ENCODE measurements at places on chromosomes 12 and 14.

DNA sequence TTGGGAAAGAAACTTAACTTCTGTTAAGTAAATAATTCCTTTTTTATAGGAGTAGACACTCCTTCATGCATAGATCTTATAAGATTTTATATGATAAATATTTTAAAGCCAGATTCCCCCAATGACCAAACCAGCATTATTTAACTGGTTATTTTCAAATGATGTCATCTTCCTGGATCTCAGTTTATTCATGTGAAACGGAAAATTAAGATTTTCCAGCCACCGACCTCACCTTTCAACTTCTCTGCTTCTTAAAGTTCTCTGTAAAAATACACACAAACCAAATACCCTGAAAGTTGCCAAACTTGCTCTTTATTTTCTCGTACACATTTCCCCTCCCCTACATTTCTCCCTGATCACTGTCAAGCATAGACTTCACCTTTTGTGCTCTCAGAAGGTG is 364.2 kb downstream of the GALC start:
- no peak for DNase-seq

- peak; percentile 11 for DNase-seq
These were observed 196.1 kb downstream of the ALG10 start for GRCh38 chr12:34218193-34219045.

DNA sequence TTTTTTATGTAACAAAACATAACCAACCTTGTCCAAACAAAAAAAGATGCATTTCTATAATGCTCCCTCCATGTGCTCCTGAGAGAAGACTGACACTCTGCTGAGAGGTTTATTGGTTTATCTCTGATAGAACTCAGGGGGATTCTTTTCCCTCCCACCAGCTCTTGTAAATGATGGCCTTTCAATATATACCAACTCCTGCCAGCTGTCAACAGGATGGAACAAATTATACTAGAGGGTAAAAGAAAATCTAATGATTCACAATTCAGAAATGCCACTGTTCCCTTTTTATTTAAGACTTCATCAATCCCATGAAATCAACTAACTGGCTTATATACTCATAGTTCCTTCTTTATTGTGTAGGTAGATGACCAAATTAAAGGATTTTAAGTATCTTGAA is 25.4 kb downstream of the PSMC1 start:
- no peak for DNase-seq

- DNase-seq: no peak
These were observed 94.0 kb upstream of the RMST start for GRCh38 chr12:97368462-97369163.

- DNase-seq: no peak
These were observed 13.1 kb downstream of the DACT1 start for GRCh38 chr14:58650857-58651256.

GRCh38 chr12:53513712-53514410 is 6.6 kb upstream of the NPFF start:
- no peak for DNase-seq

- no peak for DNase-seq
These were observed 26.7 kb downstream of the MED21 start for GRCh38 chr12:27048822-27049752.

- DNase-seq: no peak
These were observed 64.2 kb downstream of the CLMN start for GRCh38 chr14:95255487-95255886.

- DNase-seq: no peak
These were observed 19.9 kb downstream of the CALM1 start for GRCh38 chr14:90416720-90417119.

DNA sequence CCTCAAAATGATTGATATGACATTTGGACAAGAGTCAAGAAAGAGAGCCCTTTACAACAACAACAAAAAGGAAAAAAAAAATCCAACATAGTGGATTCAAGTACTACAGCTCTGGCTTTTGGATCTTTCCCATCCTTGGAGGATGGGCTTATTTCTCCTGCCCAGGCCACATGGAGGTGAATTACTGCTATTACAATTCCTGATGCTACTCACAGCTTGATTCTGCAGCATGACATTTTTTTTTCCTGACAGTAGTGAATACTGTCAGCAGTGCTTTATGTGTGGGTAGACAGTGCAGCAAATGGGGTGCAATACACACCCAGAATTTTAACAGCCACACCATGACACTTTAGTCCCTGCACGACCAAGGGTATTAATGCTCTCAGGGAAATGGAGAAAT is 42.5 kb upstream of the HSP90B1 start:
- no peak for DNase-seq

DNA sequence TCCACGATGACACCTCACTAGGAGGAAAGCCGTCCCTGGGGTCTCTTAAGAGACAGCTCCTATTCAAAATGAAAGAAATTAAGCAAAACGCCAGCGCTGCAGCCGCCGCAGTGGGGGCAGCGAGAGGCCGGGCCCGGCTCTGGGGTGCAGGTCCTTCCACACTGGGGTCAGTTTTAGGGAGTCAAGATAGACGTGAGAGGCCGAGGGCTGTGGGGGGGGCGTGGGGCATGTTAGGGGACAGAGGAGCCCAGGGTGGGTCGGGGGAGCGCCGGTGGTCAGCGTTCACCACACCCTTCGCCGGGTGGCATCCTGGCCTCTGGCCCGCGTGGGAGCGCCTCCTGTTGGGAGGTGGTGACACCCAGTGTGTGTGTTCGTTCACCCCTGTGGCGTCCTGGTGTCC is 25.7 kb downstream of the KIF26A start:
- DNase-seq: no peak

GRCh38 chr14:70171726-70172125 is 17.0 kb downstream of the SLC8A3 start:
- no peak for DNase-seq

GRCh38 chr12:2494486-2495192 is 300.1 kb upstream of the FKBP4 start:
- DNase-seq: no peak

DNA sequence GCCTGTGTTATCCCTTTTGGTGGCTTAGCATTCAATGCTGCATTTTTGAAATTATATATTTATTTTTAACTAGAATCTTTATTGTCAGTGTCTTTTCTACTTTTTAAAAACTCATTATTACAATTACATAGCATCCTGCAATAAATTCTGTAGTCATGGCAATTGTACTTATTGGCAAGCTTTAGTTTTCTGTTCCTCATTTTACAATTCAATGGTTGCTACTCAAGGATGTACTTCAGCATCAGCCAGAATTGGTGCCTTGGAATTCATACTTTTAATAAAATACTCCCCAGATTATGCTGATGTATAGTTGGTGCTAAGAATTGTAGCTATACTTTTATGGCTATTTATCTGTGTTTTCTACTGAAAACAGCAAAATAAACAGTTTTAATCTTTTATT is 1756.8 kb upstream of the SEL1L start:
- no peak for DNase-seq

- no peak for DNase-seq
These were observed 286.4 kb upstream of the PRKD1 start for GRCh38 chr14:30214014-30214413.

- DNase-seq: no peak
These were observed 7.7 kb downstream of the C3AR1 start for GRCh38 chr12:8058506-8058905.

DNA sequence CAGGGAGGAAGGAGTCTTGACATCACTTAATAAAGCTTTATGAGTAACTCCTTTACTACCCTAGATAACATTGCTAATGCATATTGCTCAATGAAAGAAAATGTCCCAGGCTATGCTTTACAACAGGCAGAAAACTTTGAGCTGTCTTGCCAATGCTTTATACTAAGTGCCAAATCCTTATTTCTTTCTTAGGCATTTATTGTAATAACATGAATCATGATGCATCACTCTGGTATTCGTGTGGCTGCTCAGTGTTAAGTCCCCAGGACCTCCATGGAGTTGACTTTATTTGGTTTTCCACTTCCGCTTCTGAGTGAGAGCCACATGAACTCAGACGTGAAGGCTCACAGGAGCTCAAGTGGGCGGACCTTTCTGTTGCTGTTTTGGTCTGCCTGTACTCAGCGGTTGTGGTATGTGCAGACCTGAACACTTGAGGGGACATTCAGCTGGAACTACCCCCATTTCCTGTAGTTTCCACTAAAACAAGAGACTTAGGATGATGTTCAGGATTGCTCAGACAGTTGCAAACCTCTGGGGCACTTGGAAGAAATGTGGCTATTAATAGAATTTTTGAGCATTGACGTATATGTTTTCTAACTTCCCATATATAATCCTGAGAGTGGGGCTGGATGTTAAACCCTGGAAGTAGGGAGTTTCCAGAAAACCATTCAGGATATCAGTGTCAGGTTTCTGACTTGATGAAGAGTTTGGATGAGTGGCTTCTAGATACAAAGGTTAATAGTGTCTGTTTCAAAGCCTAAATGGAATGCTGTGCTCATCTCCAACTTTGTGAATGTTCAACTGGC is 258.6 kb downstream of the MSRB3 start:
- DNase-seq: no peak

- DNase-seq: no peak
These were observed 140.1 kb downstream of the TMEM117 start for GRCh38 chr12:43976027-43976426.

GRCh38 chr14:65109357-65109756 is 7.0 kb upstream of the MAX start:
- no peak for DNase-seq

Data from NK-92 treated with Interleukin-12 subunit alpha and Interleukin-12 subunit beta, amount 100 ng/mL, for 24 hours (cell line).